ENCODE measurements at places on chromosomes 4 and X.

DNA sequence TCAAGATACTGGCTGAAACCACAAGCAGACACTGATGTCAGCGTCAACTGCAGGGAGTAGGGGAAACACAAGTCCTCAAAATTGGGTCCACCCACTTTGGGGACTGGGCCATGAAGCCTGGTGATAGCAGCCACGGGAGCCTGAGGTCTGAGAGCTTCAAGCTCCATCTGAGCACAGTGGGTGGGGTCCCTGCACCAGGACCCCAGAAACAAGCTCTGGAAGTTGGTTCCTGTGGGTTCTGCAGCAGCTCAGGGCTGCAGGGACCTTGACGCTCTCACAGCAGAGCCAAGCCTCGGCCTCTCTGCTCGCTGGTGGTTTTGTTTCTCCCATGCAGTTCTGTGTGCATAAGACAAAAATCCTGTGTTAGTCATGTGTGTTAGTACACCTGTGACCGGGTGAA is 54.5 kb downstream of the CPLX1 start:
- DNase-seq: no peak

DNA sequence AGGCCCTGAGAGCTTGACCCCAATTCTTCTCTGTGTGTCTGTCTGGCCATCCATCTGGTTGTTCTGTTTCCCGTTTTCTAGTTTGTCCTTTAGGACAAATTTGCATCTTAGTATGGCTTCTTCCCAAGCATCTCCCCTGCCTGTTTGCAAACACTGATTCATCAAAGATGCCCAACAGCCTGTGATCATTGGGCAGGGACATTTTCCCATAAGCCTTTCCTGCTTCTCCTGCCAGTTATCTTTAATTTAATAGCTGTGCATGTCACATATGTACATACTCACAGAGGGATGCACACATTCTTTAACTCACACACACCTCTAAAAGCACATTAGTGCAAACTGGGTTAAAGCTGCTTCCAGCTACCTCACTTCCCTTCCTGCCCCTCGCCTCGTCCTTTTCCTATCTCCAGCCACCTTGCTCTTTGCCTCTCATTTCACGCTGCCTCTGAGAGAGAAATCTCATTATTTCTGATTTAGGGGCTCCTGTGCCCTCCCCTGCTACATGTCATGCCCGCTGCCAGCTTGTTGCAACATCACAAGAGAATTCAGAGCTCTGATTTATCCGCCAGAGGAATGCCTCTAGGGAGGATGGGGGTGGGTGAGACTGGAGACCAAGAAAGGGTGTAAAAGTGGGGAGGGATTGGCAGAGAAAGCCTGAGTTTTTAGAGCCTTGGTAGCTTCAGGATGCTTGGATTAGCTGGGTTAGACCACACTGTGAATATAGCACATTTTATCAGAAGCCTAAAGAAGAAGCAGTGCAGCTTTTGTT is 100.6 kb downstream of the NHS start:
- DNase-seq: no peak

GRCh38 chr4:182786991-182787390 is 130.2 kb downstream of the DCTD start:
- no peak for DNase-seq

DNA sequence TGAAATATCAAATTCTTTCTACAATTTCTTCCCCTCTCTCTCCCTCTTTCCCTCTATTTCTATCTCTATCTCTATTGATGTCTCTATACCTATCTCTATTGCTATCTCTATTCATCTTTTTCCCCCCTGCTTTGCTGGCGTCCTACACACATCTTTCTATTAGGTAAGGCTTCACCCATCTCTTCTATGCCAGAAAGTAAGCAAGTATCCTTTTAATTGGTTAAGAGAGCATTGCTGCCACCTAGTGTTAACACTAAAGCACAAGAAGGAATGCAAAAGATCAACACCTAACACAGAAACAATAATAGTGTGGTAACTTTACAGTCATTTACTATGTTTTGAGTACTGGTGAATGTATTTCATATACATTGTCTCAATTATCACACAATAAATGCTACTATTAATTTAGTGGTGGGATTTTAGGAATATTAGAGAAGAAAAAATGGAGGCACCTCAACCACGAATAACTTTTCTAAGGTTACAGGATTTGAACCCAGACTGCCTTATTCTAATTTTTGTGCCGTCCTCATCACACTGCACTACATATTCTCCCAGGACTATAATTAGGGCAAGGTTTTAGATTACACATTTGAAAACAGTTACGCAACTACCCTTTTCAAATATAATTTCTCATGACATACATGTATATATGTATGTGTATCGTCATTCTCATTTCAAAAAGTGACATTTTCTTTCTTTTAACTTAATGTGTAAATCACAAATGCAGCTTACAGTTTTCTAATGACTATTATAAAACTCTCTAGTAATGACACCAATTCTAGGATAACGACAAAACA is 3.7 kb upstream of the C4orf36 start:
- DNase-seq: no peak

DNA sequence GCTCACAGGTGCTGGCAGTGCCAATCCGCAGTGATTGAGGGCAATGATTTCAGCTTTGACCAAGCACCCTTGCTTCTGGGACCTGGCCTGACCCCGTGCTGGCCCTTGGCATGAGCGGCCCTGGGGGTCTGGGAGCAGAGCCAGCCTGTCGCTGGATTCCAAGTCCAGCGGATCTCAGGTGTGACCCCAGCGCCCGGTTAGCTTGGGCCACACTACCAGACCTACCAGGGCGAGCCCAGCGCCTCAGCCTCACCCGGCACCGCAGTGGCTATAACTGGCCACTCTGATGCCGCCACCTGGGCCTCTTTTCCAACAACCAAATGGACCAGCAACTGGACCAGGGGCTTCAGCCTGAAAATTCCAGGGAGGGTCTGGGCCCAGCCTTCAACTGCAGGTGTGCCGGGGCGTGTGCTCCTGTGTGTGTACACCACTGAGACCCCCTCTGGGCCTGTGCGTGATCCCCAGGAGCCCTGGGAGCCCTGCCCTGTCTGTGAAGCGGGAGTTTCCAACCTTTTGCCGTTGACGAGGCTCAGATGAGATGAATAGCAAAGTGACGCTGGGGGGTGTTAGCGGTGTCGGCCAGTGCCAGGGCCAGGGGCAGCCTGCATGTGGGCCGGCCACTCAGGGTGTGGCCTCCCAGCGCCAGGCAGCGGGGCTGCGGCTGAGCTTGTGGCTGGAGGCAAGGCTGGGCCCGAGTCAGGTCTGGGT is 658 bp downstream of the SH3TC1 start:
- DNase-seq: no peak

DNA sequence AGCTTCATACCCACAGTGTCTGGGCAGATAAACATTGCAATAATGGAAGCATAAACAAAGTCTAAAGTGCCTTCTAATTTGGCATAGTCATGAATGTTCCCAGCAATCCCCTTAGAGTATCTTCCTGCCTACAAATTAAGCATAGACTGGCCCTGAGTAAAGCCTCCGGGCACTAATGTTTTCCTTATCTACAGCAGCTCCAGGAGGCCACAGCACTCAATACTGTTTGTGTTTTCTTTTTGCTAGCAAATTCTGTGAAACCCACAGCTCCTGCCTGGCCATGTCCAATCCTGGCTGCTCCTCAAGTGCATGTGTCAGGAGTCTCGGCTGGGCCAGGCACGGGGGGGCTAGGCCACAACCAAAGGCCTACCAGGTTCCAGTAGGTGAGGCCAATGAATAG is 102.7 kb upstream of the TBC1D9 start:
- no peak for DNase-seq

- no peak for DNase-seq
Measured at GRCh38 chr4:158796370-158797140, 27.7 kb downstream of the FNIP2 start.
